ENCODE measurements at places on chromosomes 4 and X. TPM values are rescaled to one million over a fixed set of nuclear protein-coding genes. Genes with fewer than 3 reads are reported as not detected.

DNA sequence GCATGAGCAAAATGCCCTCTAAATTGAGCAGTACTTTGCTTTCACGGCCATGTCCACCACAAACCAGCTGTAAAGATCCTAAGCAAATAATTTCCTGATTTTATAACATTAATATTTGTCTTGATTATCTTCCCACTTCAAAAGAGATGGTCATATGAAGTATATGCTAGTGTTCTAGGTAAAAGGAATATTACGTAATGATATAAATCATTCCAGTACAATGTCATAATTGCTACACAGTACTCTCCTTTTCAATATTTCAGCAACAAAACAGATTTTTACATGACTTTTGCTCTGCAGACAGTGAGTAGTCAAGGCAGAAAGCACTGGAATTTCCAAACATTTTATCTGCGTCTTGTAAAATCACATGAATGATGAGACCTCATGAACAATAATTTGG, 572.8 kb upstream of the FRG1 start:
- DNase-seq, result no peak

GRCh38 chr4:150357829-150358228, 224.1 kb upstream of the MAB21L2 start:
- DNase-seq, result no peak

DNA sequence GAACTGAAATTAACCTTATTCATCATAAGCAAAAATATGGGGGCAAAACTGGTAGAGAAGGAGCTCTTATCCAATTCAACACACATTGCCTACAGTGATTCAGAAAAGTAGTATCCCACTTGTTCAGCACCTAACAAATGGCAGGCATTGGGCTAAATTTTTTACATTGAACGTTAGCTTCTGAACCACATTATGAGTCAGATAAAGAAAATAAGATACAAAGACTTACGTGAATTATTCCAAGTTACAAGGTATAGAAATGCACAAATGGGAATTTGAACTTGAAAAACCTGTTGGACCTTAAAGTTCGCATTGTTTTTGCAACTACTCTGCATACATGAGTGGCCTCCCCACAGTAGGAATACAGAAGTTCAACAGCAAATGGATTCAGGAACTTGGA, 210.6 kb downstream of the LDB2 start:
- DNase-seq, result no peak

DNA sequence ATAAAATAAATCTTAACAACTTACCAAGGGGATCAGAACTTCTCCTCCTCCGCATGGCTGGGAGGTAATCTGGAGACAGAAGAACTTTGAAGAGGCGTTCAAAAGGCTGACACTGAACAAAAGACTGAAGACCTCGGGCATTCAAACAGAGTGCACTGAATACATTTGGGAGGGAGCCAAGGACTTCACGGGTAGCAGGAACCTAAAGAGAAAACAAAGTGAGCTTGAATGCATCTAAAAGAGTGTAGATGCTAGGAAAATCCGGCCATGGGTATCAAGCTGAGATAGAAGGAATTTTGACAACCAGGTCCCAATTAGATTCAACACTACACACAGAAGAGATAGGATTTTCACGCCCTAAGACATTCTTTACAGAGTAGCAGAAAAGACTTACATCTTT, 69.6 kb downstream of the HUWE1 start:
- DNase-seq, result no peak

DNA sequence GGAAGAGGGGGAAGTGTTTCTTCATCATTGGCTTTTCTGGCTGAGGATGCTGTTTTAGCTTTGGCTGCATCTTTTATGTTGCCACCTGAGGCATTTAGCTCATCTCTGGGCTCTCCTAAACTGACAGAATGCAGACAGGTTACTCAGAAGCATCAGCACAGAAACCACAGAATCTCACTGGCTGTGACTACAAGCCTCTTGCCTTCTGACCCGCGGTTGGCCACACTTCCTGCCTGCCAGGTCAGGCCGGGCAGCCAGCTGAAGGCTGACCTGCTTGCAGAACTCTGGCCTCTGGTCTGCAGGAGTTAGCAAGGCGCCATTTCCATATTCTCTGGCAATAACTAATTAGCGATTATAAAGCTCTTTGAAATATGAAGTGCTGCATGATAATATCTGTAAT, 366.5 kb downstream of the MID1IP1 start:
- DNase-seq, result no peak

GRCh38 chrX:31279359-31279758, 207.5 kb upstream of the FTHL17 start:
- no peak for DNase-seq

The RBM46 gene
- 0.31 TPM for total RNA-seq

DNA sequence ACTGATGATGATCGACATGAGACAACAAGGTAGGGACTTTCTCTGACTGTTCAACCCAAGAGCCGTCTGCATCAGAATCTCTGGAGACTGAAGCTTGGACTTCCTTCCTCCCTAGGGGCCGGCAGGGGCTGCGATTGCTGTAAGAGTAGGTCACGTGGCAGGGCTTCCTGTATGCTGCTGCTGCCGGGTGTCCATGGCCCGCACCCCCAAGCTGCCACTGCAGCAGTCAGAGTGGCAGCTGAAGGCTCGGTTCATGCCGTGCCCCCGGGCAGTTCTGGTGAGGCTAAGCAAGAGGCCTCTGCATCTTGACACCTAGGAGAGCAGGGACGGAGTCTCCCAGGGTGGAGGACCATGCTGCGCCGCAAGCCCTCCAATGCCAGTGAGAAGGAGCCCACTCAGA, at the start of gene SASH3:
Gene SASH3 (plus strand): TSS at position 203 of the 400 bp plus-strand sequence. CDS start 149 bp downstream, at position 352.
- DNase-seq, result no peak

DNA sequence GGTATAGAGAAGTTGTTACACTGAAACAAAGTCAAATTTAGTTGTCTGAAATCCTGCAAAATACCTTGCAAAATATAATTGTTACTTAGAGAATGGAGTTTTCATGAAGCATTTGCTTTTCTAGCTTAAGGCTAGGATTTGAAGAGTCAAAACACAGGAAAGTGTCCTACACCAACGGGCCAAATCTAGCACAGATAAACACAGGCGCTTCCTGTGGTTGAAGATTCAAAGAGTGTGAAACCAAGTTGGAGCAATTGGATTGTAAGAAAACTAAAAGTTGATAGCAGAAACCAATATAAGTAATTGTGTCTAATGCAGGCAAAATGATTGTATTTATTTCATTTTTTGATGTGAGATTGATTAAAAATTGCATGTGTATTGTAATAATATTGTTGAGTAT, 2002.5 kb upstream of the TENM3 start:
- DNase-seq, result no peak

- no peak for DNase-seq
These were observed 21.4 kb downstream of the SH3RF1 start for GRCh38 chr4:169249214-169249973.

DNA sequence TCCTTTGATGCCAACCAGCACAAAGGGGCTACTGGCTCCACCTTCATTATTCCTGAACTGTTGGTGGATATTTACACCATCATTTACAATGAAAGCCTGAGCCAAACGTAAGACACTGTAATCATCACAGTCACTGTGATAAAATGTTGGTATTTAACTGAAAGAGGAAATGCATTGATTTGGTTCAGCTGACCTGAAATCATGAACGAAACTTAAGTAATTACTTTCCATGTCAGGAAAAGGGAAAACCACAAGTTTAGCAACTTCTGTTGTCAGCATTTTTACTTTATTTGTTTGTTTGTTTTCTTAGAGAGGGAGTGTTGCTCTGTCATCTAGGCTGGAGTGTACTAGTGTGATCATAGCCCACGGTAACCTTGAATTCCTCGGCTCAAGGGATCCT, 247.8 kb upstream of the FAM47A start:
- DNase-seq, result no peak

The NAP1L3 gene
- total RNA-seq, result 126 TPM

The PLS3 gene
- 102 TPM for total RNA-seq

DNA sequence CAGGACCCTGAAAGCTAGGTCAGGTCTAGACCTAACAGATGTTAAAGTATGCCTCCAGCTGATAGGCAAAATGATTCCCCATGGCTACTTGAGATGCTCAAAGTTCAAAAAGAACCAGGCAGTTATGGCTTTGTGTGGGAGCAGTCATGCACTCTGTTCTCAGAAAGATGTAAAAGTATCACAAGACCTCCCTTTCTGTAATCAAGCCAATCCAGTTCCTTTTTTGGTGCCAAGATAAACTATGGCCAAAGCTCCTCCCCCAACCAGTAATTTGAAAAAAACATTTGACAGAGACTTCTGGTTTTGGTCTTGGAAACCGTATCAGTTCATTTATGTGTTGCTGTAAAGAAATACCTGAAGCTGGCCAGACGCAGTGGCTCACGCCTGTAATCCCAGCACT, 340.9 kb downstream of the CHIC1 start:
- no peak for DNase-seq

DNA sequence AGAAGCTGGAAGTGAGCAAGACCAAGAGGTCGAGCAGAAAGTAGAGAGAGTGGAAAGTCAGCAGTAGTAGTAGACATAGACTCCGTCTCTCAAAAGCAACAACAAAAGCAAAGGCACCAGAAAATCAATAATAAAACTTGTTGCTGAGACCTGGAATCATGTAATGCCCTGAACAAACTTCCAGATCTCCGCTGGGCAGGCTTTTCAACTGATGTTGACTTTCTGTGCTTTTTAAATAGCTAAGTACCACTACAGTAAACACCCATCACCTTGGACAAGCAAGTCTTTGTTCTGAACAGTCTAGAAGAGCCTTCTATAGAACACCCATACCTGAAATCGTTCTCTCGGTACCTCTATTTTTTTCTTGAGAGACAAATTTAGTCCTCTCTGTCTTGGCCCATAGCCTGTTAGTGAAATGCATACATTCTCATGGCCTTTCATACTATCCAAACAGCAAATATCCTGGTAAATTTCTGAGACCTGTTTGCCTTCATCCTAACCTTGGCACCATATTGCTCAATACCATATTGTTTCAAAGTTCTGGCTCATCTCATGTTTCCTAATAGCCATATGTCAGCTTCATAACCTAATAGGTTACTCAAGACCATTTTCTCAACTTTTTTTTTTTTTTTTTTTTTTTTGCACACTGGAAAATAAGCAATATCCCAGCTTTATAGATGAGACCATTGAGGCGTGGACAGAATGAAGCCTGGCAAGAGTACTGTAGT, 200.6 kb upstream of the RBPJ start:
- DNase-seq, result no peak

DNA sequence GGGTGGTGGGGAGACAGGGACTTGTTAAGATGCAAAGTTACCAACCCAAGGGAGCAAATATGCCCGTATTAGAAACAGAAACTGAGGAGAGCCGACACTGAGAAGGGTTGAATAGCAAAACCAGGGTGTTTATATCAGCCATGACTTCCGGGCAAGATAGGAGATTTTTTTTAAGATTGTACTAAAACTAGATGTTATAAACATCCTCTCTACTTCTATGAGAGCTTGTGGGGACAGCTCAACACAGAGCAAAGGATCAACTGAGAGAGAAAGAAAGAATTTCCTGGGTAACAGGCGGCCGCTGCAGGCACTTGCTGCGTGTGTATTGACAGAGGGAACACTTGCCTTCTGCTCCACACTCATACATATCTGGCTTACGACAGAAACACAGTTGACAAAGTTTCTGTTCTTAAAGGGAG, 49.1 kb upstream of the FBXW7 start:
- no peak for DNase-seq

- DNase-seq, result no peak
These were observed 404.1 kb downstream of the MAPK10 start for GRCh38 chr4:85955620-85956292.

GRCh38 chrX:71958281-71958675, 47.6 kb downstream of the NHSL2 start:
- DNase-seq, result no peak

GRCh38 chr4:31052519-31052918, 332.4 kb downstream of the PCDH7 start:
- no peak for DNase-seq

The RNF4 gene
- 29.6 TPM for total RNA-seq

- no peak for DNase-seq
These were observed 105.8 kb downstream of the POLA1 start for GRCh38 chrX:24799565-24799964.

The MAGEA10 gene
- total RNA-seq, result not detected

DNA sequence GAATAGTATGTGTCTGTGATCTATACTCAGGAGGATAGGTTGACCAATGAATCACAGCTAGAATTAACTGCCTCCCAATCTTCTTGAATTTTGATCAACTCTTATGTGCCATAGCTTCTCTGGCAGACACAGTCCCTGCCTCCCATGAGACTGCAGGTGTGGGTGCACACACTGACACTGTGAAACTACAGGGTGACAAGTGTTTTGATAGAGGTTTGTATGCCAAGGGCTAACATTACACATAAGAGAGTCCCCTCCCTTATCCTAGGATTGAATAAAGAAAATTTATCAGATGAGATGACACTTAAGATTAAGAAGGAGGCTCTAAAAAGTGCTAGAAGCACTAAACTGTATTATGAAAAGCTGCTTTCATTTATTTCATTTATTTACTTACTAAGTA, 218.4 kb upstream of the BMP3 start:
- DNase-seq, result no peak

The SHROOM3 gene
- total RNA-seq, result 17.8 TPM

The FNIP2 gene
- total RNA-seq, result 66.6 TPM

DNA sequence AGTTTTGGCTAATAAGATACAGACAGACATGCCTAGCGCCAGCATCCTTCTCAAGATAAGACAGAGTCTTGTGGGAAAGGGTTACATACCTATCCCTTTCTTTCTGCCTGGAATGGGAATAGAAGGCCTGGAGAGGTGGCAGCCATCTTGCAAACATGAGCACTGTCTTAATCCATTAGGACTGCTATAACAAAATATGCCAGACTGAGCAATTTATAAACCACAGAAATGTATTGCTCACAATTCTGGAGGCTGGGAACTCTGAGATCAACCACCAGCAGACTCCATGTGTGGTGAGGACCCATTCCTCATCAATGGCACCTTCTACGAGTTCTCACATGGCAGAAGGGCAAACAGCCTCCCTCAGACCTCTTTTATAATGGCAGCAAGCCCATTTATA, 26.5 kb upstream of the NEIL3 start:
- DNase-seq, result no peak

The NIPAL1 gene
- 0.94 TPM for total RNA-seq

The GAGE12J gene
- not detected for total RNA-seq

The TCEAL7 gene
- total RNA-seq, result 86.6 TPM

The GPRIN3 gene
- total RNA-seq, result 31.2 TPM

- DNase-seq, result no peak
These were observed 17.6 kb downstream of the MAGEA8 start for GRCh38 chrX:149898554-149898953.

All from occipital lobe (tissue), 3 donors.